ENCODE measurements at places on chromosomes 5 and 9.

DNA sequence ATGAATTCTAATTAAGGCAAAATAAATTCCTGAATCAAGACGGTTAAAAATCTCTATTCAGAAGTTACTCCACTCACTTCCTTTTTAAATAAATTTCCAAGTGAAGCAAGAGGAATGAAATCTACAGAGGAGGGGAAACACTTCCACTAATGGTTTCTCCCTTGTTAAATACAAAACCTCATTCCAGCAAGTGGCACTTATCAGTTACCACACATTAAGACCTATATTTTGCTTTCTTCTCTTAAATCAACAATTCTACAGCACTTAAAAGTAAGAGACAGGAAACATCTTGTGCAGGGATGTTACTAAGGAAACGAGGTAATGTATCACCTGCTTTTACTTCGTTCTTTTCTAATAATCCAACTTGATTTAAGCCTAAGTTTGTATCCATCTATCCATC, 172.6 kb downstream of the RAPGEF6 start:
- DNase-seq: peak; percentile 87

DNA sequence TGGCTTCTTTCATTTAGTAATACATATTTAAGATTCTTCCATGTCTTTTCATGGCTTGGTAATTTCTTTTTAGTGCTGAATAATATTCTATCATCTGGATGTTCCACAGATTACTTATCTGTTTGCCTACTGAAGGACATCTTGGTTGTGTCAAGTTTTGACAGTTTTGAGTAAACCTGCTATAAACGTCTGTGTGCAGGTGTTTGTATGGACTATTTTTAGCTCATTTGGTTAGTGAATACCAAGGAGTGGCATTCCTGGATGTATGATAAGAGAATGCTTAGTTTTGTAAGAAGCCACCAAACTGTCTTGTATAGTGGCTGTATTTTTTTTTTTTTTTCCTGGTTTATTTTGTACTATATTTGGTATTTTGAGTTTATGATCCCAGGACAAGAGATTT, 38.4 kb downstream of the PRRC1 start:
- no peak for DNase-seq

- no peak for DNase-seq
These were observed 25.3 kb upstream of the RNU6ATAC start for GRCh38 chr9:134189470-134190231.

DNA sequence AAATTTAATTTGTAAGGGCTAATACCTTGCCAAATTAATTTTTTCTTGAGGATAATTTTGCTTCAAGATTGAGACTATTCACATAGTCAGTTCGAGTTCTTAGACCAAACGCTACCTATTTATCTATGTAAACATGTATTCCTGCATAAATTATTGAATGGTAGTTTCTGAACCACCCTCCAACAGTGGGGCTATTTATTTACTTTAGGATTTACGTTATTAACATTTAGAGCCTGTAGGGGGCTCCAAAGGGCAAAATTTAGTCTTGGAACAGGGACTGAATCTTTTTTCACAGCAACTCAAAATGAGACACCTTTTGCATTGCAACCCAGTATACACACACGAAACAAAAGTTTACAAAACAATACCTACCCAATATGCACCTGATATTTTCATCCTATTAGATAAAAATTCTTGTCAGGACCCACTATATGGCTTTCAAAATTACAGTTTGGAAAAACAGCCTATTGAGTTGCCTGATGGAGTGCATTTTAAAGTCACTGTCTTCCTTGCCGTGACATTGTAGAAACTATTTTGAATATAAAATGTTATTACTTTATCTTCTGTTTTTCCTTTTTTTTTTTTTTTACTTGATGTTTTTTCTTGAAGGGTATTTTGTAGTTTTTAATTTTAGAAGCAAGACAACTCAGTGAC, 47.1 kb upstream of the POU4F3 start:
- peak; percentile 47 for DNase-seq

GRCh38 chr9:69564557-69564956, 107.6 kb downstream of the APBA1 start:
- no peak for DNase-seq

GRCh38 chr9:126112135-126112720, 214.4 kb upstream of the MVB12B start:
- no peak for DNase-seq

DNA sequence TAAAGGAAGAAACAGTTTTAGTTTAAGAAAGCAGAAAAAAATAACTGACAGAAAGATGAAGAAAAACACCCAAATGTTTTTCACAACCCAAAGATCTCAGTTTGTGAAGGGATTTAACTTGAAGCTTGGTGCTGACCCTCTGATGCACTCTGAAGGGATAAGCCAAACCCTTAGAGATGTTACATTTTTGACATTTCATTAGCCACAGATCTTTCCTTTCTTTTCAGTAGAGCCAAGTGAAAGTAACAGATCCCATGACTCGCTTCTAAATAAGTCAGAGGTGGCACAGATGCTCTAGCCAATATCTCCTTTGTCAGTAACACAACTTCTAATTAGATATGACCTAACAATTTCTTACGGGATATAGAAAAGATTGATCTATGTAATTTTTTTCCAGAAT, 394.5 kb upstream of the EDIL3 start:
- no peak for DNase-seq
